ENCODE measurements at places on chromosomes 13 and 19.

DNA sequence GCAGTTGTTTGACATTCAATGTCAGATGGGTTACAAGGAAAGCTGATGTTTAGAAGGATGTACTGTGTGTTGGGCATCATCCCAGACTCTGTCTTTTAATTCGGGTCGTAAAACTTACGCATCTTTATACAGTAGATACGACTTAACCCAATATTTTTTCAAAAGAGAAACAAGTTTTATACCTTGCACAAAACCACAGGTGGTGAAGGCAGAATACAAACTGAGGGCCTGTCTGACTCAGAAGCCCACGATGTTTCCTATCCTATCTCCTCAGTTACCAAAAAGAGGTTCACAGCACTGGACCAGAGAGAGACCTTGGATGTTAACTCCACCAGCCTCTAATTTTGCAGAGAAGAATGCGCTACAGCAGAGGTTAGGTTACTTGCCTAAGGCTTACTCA is 477.0 kb downstream of the FOXO1 start:
- no peak for DNase-seq

GRCh38 chr19:29810504-29810871 is 1.3 kb upstream of the CCNE1 start:
- no peak for DNase-seq

GRCh38 chr13:99693351-99693750 is 192.1 kb downstream of the TM9SF2 start:
- DNase-seq: no peak

GRCh38 chr13:65914716-65915115 is 1315.4 kb downstream of the PCDH9 start:
- DNase-seq: no peak

DNA sequence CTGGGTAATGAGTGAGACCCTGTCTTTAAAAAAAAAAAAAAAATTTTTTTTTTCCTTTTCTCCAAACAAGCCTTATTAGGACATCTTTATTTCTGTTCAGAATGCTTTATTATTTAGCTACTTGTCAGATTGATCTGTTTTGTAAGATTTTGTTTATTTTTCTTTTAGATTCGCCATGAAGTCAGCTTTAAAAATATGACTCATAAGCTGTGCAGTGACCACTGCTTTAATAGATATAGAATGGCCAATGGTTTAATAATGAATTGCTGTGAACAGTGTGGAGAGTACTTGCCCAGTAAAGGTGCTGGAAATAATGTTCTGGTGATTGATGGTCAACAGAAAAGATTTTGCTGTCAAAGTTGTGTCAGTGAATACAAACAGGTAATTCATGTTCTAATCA is 47.7 kb downstream of the ZMYM2 start:
- no peak for DNase-seq

GRCh38 chr13:98466634-98467236 is 110.2 kb downstream of the STK24 start:
- peak; percentile 37 for DNase-seq

DNA sequence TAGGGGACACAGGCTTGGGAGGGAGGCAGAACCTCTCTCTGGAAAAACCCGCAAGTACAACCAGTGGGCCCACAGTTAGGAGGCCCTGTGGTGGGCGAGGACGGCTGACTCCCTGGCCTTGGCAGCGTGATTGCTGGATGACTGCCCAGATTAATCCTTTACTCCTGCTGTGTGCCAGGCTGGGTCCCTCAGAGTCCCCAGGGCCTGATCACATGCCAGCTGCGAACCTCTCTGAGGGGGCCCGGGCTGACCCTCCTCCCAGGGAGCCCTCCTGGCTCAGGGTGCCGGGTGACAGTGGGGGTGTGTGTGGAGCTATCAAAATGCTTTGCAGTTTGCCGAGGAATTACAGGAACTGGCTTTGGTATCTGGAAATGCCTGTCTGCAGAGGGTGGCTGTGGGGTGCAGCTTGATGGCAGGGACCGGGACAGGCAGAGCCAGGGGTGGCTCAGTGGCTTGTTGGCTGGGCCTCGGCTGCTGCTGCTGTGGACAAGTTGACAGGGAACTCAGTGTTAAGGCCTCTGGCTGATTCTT is 48.9 kb downstream of the DNM2 start:
- DNase-seq: no peak
